Right lung (tissue), 10 donors: ENCODE measurements at places on chromosomes 6 and 20. TPM values are rescaled to one million over a fixed set of nuclear protein-coding genes. Genes with fewer than 3 reads are reported as not detected.

DNA sequence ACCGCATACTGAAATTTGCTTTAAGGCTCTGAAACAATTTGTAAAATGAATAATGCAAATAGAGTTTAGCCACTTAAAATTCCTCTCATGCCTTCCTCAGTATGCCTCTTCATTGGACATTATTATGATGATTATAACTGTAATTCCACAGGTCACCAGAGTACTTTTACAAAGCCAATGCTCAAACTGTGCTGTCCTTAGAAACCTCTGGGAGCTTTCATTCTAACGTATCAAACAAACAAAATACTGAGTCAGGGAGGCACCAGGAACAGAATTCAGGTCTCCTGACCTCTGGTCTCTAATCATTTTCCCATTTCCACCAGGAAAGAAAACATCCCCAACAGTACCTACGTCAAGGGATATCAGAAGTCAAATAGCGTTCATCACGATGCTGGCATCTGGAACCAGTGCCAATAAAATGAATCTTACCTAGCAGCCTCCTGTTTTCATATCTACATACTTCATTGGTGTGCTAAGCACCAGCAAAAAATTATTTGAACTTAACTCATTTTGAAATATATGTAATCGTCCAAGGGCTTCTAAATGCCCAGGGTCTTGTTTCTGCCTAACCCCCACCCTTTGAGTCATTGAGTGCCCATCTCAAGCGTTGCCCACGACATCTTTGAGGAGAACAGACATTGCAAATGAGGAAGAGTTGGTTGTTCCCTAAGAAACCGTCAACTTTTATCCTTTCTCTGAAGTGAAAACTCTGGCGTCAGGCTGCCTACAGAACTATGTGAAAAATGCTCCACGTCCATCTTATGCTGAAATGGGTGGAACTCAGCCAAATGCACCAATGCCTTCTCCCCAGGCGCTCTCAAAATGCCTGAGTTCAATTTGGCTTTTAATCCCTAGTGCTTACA is 37.9 kb downstream of the NEDD9 start:
- DNase-seq: no peak

GRCh38 chr20:48460681-48461080 is 367.1 kb downstream of the PREX1 start:
- no peak for DNase-seq

- DNase-seq: no peak
These were observed 2.2 kb downstream of the TFAP2A start for GRCh38 chr6:10412461-10413261.

DNA sequence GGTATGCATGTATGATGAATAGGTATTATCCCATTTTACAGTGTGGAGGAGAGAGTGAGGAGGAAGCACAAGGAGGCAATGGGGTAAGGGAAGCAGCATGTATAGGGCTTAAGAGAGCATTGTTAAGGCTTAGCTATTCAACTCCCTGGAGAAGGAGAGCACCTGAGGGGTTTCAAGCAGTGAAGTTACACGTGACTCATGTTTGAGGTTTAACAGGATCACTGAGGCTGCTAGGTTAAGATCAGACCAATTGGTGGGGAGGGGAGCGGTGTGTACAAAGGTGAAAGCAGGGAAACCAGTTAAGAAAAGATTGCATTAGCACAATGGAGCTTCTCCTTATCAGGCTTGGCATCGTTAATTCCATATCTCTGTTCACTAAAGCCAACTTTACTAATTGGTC is 64.4 kb upstream of the NHSL1 start:
- no peak for DNase-seq

TEAD3 gene
- 40.0 TPM for polyA plus RNA-seq

TGM3 gene
- 0.28 TPM for polyA plus RNA-seq

PTCRA gene
- 1.1 TPM for polyA plus RNA-seq
